ENCODE measurements at places on chromosomes 12 and 14.

GRCh38 chr14:68157971-68158371 is 338.4 kb downstream of the RAD51B start:
- DNase-seq = no peak
- peaks cover 4% of the 10 kb centered on the region for H3K4me1 ChIP-seq
- H3K27me3 ChIP-seq = no peaks in the 10 kb centered on the region
- no peak overlapping the region for H3K4me3 ChIP-seq

GRCh38 chr12:127925971-127926370 is 341.0 kb upstream of the TMEM132C start:
- no peaks in the 10 kb centered on the region for H3K36me3 ChIP-seq
- no peaks in the 10 kb centered on the region for H3K27me3 ChIP-seq
- no peak overlapping the region for H3K27ac ChIP-seq
- no peak overlapping the region for H3K4me3 ChIP-seq
- no peak for DNase-seq
- H3K4me1 ChIP-seq = peaks cover 23% of the 10 kb centered on the region

DNA sequence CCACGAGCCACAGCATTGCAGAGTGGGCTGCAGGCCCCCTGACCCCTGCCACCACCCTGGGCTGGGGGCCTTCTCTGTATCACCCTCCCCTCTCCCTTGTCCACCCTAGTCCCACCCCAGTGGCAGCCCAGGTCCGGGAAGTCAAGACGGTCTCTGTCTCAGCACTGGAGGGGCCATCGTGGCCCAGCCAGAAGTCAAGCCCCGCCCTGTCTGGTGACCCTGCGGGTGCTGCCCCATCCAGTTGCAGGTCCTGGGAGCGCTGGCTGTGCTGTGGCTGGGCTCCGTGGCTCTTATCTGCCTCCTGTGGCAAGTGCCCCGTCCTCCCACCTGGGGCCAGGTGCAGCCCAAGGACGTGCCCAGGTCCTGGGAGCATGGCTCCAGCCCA is 2.7 kb downstream of the PLD4 start:
- no peaks in the 10 kb centered on the region for H3K27me3 ChIP-seq
- DNase-seq = no peak
- no peak overlapping the region for H3K4me3 ChIP-seq
- H3K27ac ChIP-seq = no peak overlapping the region
- H3K4me1 ChIP-seq = peaks cover 9% of the 10 kb centered on the region
- no peaks in the 10 kb centered on the region for H3K36me3 ChIP-seq

- no peaks in the 10 kb centered on the region for H3K27me3 ChIP-seq
- peak overlapping the region; percentile 12 for H3K4me3 ChIP-seq
- peak; percentile 84 for DNase-seq
- peaks cover 34% of the 10 kb centered on the region for H3K4me1 ChIP-seq
- peak overlapping the region; percentile 83 for H3K27ac ChIP-seq
- H3K36me3 ChIP-seq = peaks cover 12% of the 10 kb centered on the region
Observed at GRCh38 chr12:53659011-53659551, 16.8 kb downstream of the ATP5MC2 start.

Data from tibial artery (tissue), 4 donors.